CD8-positive, alpha-beta memory T cell (primary cell): ENCODE measurements at places on chromosomes 7 and 10.

GRCh38 chr10:70661623-70662361, 10.5 kb upstream of the ADAMTS14 start:
- no peaks in the 10 kb centered on the region for H3K4me1 ChIP-seq
- no peaks in the 10 kb centered on the region for H3K36me3 ChIP-seq
- H3K27me3 ChIP-seq = no peaks in the 10 kb centered on the region
- H3K4me3 ChIP-seq = no peak overlapping the region

GRCh38 chr7:68074242-68074641, 1077.6 kb downstream of the TYW1 start:
- no peak overlapping the region for H3K4me3 ChIP-seq
- no peak overlapping the region for H3K27ac ChIP-seq
- H3K27me3 ChIP-seq = no peaks in the 10 kb centered on the region
- no peaks in the 10 kb centered on the region for H3K4me1 ChIP-seq

DNA sequence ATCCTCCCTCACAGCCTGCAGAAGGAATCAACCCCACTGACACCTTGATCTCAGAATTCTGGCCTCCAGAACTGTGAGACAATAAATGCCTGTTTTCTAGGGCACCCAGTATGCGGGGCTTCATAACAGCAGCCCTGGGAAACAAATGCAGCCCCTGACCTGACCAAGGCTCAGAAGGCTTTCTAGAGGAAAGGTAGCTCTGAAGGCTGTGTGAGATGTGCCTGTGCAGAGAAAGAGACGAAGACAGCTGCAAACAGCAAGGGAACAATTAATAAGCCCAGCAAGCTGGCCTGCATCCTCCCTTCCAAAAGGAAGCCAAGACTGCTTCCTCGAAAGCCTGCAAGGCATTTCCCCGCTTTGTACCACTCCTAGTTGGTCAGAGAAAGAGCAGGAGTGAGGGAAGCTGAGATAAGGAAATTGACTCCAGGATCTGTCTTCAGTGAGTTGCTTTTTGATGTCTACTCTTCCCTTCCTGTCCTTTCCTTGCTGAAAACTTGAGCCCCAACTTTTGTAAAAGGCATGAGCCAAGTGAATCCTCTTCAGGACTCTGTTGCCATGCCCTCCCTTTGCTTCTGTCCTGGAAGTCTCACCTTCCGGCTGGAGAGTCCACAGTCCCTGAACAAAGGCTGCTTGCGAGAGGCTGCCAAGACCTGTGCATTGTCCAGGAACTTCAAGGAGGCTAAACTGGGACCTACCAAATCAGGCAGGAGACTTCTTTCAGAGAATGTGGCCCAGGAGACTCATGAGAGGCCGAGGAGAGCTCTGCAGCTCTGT, 71.2 kb upstream of the ARID5B start:
- DNase-seq = no peak
- no peaks in the 10 kb centered on the region for H3K27me3 ChIP-seq
- no peaks in the 10 kb centered on the region for H3K36me3 ChIP-seq

GRCh38 chr10:50593523-50594376, 30.0 kb downstream of the SGMS1 start:
- H3K4me3 ChIP-seq = no peak overlapping the region
- H3K27ac ChIP-seq = no peak overlapping the region
- DNase-seq = no peak
- H3K27me3 ChIP-seq = no peaks in the 10 kb centered on the region
- H3K4me1 ChIP-seq = no peaks in the 10 kb centered on the region
- H3K36me3 ChIP-seq = no peaks in the 10 kb centered on the region

- H3K4me3 ChIP-seq = no peak overlapping the region
- no peak overlapping the region for H3K27ac ChIP-seq
- no peaks in the 10 kb centered on the region for H3K36me3 ChIP-seq
- H3K27me3 ChIP-seq = no peaks in the 10 kb centered on the region
Observed at GRCh38 chr7:69217516-69218350, 380.5 kb upstream of the AUTS2 start.

DNA sequence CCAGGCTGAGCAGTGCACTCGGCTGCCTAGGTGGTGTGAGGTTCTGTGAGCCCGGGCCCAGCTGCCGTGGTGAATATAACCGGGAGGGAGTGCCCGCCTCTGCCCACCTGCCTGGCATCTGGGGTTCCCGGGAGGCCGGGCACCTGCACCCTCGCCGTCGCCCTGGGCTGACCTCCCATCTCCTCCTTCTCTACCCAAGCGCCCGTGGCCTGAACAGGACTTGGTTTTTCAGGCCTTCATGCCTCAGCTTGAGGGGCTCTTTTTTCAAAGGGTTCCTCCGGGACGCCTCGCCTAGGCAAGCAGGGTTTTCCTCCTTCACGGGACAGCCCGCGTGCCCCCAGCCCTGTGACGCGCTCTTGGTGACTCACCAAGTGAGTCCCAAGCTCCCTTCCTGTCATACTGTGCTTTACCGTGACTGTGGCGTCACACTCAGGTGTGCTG, 9.9 kb downstream of the INPP5A start:
- H3K27ac ChIP-seq = no peak overlapping the region
- no peak overlapping the region for H3K4me3 ChIP-seq
- H3K27me3 ChIP-seq = no peaks in the 10 kb centered on the region
- H3K36me3 ChIP-seq = no peaks in the 10 kb centered on the region
- H3K4me1 ChIP-seq = peaks cover 51% of the 10 kb centered on the region
- no peak for DNase-seq

GRCh38 chr7:133484086-133484485, 231.2 kb downstream of the EXOC4 start:
- H3K27me3 ChIP-seq = no peaks in the 10 kb centered on the region
- DNase-seq = peak; percentile 9
- H3K4me1 ChIP-seq = peaks cover 33% of the 10 kb centered on the region
- peaks cover 4% of the 10 kb centered on the region for H3K36me3 ChIP-seq
- no peak overlapping the region for H3K27ac ChIP-seq

- H3K4me1 ChIP-seq = no peaks in the 10 kb centered on the region
- no peak for DNase-seq
- H3K27ac ChIP-seq = no peak overlapping the region
- H3K27me3 ChIP-seq = no peaks in the 10 kb centered on the region
- H3K36me3 ChIP-seq = no peaks in the 10 kb centered on the region
- no peak overlapping the region for H3K4me3 ChIP-seq
Observed at GRCh38 chr7:80263333-80263732, 128.7 kb downstream of the GNAI1 start.

GRCh38 chr7:111987115-111987826, 218.9 kb downstream of the DOCK4 start:
- H3K36me3 ChIP-seq = no peaks in the 10 kb centered on the region
- H3K4me3 ChIP-seq = no peak overlapping the region
- H3K27ac ChIP-seq = no peak overlapping the region
- H3K4me1 ChIP-seq = no peaks in the 10 kb centered on the region
- no peak for DNase-seq

- peaks cover 59% of the 10 kb centered on the region for H3K4me1 ChIP-seq
- H3K27ac ChIP-seq = peak within 1 kb of the TSS; percentile 89
- H3K27me3 ChIP-seq = peaks cover 34% of the 10 kb centered on the region
- peak; percentile 79 for DNase-seq
Observed at GRCh38 chr10:8054494-8055407, at the start of gene GATA3. Gene GATA3, plus strand, starts transcription at chr10:8054688. Its CDS starts 968 bp downstream, at chr10:8055656.

DNA sequence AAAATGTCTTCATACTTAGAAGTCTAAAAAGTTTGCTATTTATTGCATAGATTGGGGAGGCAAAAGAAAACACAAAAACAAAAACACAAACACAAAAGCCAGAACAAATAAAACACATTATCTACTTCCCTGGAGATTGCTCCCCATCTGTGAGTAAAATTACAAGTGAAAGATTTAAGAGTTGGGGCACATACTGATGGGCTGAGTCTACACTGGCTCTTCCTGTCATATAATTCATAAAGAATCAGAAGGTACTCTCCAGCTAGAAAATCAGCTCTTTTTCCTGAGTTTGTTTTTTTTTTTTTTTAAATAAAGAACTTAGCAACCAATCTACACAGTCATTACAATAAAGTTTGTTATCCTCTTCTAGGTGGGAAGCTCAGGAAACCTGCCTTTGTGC, 192.4 kb upstream of the LRRN3 start:
- H3K27ac ChIP-seq = no peak overlapping the region
- no peaks in the 10 kb centered on the region for H3K36me3 ChIP-seq
- no peaks in the 10 kb centered on the region for H3K27me3 ChIP-seq
- no peak for DNase-seq
- H3K4me1 ChIP-seq = no peaks in the 10 kb centered on the region
